ENCODE measurements at places on chromosomes 1 and 21.

GRCh38 chr1:46341222-46342083 lies 846 bp downstream of the NSUN4 start:
- DNase-seq: no peak

DNA sequence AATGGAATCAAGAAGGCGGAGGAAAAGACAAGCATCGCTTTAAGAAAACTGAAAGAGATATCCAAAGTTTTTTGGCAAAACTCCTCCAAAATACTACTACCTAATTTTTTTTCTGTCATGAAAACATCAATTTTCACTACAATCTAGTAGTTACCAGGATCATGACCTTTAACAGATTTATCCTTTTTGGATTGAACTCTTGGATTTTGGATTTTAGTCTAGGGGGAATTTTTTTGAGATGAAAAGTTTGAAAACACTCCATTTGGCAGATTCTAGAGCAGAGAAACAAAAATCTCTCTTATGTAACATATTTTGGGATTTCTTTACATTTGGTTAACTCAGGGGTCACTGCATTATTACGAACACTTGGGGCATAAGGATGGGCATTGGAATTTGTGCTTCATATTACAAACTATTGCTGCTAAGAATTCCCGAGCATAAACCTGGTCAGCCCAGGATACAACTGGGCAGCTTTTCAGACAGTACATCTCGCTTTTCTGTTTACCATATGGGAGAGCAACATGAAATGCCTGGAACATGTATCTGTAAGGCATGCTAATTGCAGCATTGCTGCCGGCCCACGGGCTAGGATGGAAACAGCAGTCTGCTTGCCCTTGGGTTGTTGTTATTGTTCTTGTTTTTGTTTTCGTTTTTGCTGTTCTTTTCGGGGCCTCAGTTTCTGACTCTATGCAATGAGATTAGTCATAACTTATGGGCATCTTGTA lies 264.3 kb downstream of the RHOU start:
- no peak for DNase-seq

GRCh38 chr1:48932366-48932765 lies 155.7 kb upstream of the BEND5 start:
- no peak for DNase-seq

GRCh38 chr1:46687093-46687659 lies 15.5 kb downstream of the TEX38 start:
- DNase-seq: peak; percentile 85

DNA sequence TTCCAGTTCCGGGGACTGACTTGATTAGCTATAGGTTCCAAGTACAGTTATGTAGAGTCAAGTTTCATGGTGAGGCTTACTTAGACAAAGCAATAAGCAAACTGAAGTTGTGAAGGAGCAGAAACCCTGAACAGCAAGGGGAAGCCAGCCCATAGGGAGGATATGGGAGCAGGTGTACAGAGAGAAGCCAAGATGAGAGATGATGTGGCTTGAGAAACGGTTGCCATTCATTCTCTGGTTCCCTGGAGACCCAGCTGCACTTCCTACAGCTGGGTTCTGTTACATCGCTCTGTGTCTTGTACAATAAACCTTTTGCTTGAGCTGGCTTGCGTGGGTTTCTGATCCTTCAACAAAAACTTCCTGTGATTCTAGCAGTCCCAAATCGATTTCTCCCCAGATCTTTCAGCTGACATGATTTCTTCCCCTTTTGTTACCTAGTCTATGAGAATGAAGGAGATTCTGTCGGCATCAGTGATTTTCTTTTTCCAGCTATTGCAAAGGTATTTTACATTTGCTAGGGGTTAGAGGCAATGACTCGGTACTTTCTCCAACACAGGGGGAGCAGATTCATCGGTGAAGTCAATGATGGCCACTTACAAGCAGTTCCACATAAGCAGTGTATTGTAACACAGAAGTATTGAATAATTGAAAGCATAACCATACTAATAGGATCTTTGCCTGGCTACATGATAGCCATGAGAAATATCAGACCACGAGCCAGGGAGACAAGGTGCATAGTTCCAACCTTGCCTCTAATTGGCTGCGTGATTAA lies 67.3 kb downstream of the URB2 start:
- DNase-seq: no peak

DNA sequence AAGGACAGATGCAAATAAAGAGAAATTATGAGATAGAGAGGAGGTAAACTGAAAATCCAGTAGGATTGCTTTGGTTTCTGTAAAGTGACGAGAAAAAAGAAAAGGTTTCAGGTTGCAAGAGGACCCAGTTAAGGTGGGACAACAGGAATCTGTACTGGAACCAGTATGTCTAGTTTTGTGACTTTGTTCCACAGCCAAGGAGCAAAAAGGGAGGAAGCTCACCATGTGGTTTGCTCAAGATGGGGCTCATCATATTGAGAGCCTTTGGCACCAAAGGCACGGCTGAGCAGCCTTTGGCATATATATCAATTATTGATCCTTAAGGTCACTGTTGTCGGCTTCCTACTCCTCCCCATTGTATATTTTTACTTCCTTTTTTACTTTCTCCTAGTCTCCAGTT lies 1.8 kb upstream of the ZDHHC18 start:
- no peak for DNase-seq

GRCh38 chr1:22327411-22327810 lies 124.2 kb upstream of the ZBTB40 start:
- DNase-seq: no peak

GRCh38 chr1:247500865-247501264 lies 35.4 kb downstream of the OR2C3 start:
- no peak for DNase-seq

DNA sequence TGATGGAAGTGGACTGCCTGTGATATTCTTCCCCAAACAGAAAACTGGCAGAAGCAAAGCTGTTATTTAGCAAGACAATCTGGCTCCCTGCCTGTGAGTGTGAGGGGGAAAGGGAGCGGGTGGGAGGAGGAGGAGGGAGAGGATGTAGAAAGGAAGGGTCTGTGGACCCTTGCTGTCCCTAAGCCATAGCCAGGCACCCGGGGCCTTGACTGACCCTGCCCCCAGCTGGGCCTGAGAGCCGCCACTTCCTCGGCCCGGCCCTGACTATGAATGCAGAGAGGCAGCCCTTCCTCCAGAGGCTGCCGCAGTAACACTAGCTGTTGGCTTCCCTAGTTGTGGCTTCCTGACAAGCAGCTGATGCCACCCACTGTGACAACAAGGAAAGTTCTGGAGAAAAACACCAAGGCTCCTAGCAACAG lies 13.9 kb downstream of the PLA2G2F start:
- DNase-seq: no peak

DNA sequence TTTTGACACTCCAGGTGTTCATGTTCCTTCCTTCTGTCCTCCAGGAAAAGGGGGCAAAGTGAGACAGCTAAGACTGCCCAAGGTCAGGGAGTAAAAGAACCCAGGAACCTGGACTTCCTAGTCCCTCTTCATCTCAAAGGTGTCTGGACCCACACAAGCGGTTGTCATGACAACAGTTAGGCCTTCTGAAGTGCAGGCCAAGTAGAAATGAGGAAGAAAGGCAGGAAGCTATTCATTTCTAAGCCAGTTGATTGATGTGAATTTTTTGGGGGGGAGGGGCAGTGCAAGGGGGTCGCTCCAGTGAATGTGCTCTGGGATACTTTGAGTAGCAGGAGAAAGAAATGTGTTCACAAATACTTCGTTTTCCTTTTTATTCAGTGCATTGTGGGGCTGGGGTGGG lies 114.3 kb downstream of the NAV1 start:
- DNase-seq: no peak

DNA sequence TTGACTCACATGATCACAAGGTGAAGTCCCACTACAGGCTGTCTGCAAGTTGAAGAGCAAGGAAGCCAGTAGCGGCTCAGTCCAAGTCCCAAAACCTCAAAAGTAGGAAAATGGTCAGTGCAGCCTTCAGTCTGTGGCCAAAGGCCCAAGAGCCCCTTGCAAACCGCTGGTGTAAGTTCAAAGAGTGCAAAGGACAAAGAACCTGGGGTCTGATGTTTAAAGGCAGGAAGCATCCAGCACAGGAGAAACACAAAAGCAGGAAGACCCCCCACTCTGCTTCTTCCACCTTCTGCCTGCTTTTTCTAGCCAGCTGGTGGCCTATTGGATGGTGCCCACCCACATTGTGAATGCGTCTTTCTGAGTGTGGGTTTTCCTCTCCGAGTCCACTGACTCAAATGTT lies 2222.6 kb downstream of the MRPL39 start:
- DNase-seq: no peak

DNA sequence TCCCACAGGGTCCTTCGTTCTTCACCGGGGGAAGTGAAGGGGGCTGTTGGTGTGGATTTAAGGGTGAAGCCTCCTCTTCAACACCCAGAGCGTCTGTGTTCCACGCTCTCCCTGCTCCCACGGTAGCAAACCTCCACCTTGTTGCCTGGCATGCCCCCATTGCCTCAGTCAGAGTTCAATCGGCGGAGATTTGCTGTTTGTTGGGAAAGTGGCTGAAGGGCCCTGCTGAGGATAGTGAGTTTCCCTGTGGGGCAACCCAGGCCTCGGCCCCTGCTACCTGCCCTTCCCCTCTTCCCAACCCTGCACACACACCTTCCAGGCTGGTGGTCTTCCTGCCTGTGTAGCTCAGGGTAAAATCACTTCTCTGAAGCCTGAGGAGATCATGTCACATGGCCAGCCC lies 60.5 kb downstream of the TOR1AIP2 start:
- no peak for DNase-seq

GRCh38 chr1:8680664-8681650 lies 136.5 kb downstream of the RERE start:
- peak; percentile 64 for DNase-seq

- DNase-seq: no peak
These were observed 36.8 kb upstream of the RALGPS2 start for GRCh38 chr1:178688244-178688643.

GRCh38 chr1:228282329-228283042 lies 74.6 kb downstream of the OBSCN start:
- no peak for DNase-seq

- DNase-seq: no peak
These were observed 317.6 kb downstream of the PRDM2 start for GRCh38 chr1:14017531-14017961.

GRCh38 chr1:209086486-209087192 lies 496.9 kb upstream of the CAMK1G start:
- DNase-seq: no peak

- no peak for DNase-seq
These were observed 73.6 kb upstream of the LYST start for GRCh38 chr1:235940285-235940684.

GRCh38 chr1:202167708-202168415 lies 7.5 kb upstream of the PTPN7 start:
- DNase-seq: no peak

- DNase-seq: no peak
These were observed 17.1 kb upstream of the EDN2 start for GRCh38 chr1:41501581-41501980.

- peak; percentile 57 for DNase-seq
These were observed 9.4 kb upstream of the S100A8 start for GRCh38 chr1:153400244-153400643.
